ENCODE measurements at places on chromosomes 7 and 10.

- H3K36me3 ChIP-seq = no peaks in the 10 kb centered on the region
- H3K27ac ChIP-seq = no peak overlapping the region
- H3K4me1 ChIP-seq = peaks cover 14% of the 10 kb centered on the region
- no peak overlapping the region for H3K4me3 ChIP-seq
Observed at GRCh38 chr10:72083790-72084459, 4.4 kb downstream of the SPOCK2 start.

DNA sequence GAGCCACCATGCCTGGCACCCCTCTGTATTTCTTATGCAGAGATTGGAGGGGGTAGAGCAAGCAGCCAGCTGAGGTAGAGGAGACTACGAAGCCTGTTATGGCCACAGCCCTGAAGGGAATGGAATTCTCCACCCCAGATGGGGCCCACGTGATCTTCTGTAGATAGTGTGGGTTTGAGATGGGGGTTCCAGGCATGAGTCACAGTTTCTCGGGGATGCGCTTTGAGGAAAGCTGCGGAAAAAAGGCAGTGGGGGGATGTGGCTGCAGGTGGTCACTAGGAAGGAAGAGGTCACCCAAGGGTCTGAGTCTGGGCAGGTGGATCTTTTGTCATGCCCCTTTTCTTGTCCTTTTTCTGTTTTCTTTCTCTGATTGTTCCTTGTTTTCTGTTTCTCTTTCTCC, 11.5 kb downstream of the FAM131B start:
- H3K27ac ChIP-seq = no peak overlapping the region
- H3K27me3 ChIP-seq = peaks cover 10% of the 10 kb centered on the region
- DNase-seq = no peak
- no peaks in the 10 kb centered on the region for H3K36me3 ChIP-seq
- H3K4me1 ChIP-seq = no peaks in the 10 kb centered on the region
- H3K4me3 ChIP-seq = no peak overlapping the region

GRCh38 chr7:99843808-99844207, 16.0 kb downstream of the CYP3A43 start:
- no peaks in the 10 kb centered on the region for H3K4me1 ChIP-seq
- DNase-seq = no peak

GRCh38 chr7:134829380-134829986, 50.0 kb downstream of the CALD1 start:
- no peaks in the 10 kb centered on the region for H3K27me3 ChIP-seq
- DNase-seq = no peak

DNA sequence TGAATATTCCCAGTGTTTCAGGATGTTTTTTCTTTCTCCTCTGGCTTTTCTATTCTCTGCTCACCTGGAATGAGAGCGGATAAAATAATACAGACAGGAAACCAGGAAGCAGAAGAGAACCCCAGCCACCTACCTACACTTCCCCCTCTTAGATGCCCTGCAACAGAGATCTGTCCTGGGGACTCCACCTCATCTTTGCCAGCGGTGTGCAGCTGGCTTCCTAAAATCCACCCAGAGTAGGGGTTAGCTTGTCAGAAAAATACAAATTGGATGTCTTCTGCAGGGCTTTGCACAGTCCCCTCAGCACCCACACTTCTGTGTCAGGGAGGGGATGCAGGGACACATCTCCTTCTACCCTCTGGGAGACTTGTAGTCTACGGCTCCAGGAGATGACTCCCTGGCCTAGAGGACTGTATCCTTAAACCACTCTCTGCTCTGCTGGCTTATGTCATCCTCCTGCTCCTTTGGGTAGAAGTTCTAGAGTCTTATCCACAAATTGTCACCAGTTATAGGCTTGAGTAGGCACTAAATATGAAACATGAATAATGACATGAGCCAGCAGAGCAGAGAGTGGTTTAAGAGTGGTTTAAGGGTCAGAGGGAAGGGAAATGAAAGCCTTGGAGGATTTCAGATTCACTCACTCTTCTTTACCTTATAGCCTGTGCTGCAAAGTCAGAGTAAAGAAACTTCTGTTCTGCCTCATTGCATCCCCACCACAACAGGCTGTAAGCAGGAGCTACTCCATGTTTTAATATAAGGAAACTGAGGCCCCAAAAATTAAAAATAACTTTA, 749.4 kb downstream of the AUTS2 start:
- H3K27ac ChIP-seq = no peak overlapping the region
- no peak for DNase-seq
- no peaks in the 10 kb centered on the region for H3K36me3 ChIP-seq
- H3K4me3 ChIP-seq = no peak overlapping the region
- no peaks in the 10 kb centered on the region for H3K27me3 ChIP-seq
- peaks cover 1% of the 10 kb centered on the region for H3K4me1 ChIP-seq

Measured in cardiac muscle cell (in vitro differentiated cells and primary cell).